ENCODE measurements at places on chromosomes 11 and 22.
A peak's percentile ranks its signal among the peaks of the same experiment; 100 is the strongest.

GRCh38 chr11:65412271-65413076, 10.1 kb upstream of the NEAT1 start:
- DNase-seq: no peak

DNA sequence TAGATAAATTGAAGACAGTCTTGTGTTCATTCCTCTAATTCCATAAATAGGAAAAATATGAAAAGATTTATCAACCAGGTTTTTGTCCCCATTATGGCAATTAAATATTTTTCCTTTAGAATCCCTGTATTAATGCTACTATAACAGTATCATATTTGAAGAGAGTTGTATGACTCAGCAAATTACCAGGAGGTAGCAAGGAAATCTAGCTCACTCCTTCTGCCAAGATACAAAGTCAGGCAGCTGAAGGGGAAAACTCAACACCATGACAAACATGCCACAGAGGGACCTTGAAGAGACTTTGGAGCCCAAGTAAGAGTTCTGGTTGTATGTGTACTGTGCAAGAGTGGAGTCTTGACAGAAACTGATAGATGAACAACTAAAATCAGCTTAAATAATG, 143.3 kb downstream of the GUCY1A2 start:
- no peak for DNase-seq

DNA sequence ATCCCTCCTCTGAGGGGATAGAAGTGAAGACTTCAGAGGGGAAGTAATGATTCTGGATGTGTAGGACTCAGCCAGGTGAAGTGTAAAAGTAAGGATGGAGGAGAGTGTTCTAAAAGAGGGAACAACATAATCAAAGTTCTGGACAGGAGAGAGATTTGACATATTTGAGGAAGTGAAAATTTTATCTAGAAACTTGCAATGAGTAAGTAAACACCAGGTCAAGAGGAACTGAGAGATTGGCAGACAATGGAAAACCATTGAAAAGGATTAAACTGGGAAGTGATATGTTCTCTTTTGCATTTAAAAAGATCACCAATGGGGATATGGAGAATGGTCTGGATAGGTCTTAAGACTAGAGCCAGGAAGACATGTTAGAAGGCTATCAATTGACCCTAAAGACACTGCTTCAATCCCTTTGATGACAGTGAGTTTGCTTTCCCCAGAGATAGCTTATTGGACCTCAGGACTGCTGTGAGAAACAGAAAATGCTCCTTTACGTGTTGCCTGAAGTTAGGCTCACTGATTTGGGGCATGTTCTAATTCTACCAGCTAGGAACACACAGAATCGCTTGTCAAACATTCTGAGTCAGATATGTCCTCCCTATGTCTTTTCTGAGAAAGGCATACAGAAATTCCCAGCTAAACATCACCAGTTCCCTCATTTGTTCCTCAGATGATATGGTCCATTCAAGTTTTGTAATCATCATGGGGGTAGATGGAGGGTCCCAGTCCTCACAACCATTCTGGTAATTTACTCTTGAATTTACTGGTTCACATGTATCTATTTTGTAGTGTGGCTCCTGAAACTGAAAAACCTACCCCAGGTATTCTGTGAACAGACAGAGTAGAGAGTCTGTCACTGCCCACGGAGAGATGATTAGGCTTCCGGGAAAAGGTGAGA, 144.9 kb downstream of the MAML2 start:
- DNase-seq: no peak

GRCh38 chr22:19019029-19019678, 83.1 kb upstream of the PRODH start:
- no peak for DNase-seq

- DNase-seq: peak; percentile 23
Measured at GRCh38 chr11:77147668-77148321, 19.7 kb downstream of the MYO7A start.

- no peak for DNase-seq
Measured at GRCh38 chr22:20110359-20110985, 5.4 kb upstream of the RANBP1 start.

DNA sequence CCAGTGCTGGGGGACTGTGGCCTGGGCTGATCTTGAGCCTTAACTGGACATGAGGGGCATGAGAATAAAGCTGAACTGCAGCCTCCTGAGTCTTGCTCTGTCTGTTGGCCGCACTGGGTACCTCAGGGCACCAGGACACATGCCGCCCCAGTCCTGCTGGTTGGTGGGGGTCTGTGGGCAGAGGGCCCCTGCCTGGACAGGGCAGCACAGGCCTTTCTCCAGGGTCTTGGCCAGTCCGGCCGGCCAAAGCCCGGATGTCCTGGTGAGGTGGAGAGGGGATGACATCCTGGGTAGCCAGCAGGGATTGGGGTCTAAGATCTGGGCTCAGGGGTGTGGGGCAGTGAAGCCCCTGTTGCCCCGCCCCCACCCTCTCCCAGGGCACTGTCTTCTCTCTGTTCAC, 1.5 kb upstream of the RPS6KA4 start:
- DNase-seq: no peak

- DNase-seq: no peak
Measured at GRCh38 chr22:43811777-43812148, 342 bp downstream of the EFCAB6 start.

GRCh38 chr22:31107178-31107893, at the start of gene SELENOM:
TSS of gene SELENOM (minus strand) at chr22:31107568. CDS start at chr22:31107505, 63 bp downstream.
- peak; percentile 92 for DNase-seq

- no peak for DNase-seq
Measured at GRCh38 chr11:18468059-18468458, 12.4 kb downstream of the LDHAL6A start.

GRCh38 chr11:67174311-67174710, 55.2 kb downstream of the KDM2A start:
- no peak for DNase-seq

DNA sequence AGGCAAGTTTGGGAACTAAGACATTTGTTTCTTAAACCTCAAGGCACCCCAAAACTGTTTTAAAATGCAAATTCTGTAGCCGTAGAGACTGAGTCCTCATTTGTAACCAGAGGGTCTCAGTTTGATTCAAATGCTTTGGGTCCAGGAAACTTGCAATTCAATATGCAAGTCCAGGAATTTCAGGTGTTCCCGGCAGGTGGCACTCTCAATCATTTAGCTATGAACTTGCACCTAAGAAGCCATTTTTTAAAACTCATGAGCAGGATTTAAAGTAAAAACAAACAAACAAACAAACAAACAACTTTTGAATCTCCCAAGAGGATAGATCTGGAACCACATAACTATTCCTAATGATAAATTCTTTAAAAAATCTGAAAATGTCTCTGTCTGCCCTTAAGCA, 8.7 kb upstream of the ABTB2 start:
- DNase-seq: peak; percentile 10

GRCh38 chr11:73413256-73413655, 37.1 kb downstream of the RELT start:
- DNase-seq: no peak

Measured in stimulated activated CD4-positive, alpha-beta T cell treated with anti-CD3 and anti-CD28 coated beads, Interleukin-2, amount 100 ng/mL, for 24 hours (primary cell).